ENCODE measurements at places on chromosomes 6 and 20. TPM values are rescaled to one million over a fixed set of nuclear protein-coding genes. Genes with fewer than 3 reads are reported as not detected.

Gene WFDC10B
- not detected for total RNA-seq

Gene SLC35B3
- total RNA-seq = 9.8 TPM

Gene RIMS1
- total RNA-seq = 0.48 TPM

Gene RNF182
- 0.20 TPM for total RNA-seq

Gene BAG2
- total RNA-seq = 0.24 TPM

Gene KCNS1
- 0.40 TPM for total RNA-seq

Gene RAD21L1
- not detected for total RNA-seq

Gene OR2H1
- total RNA-seq = not detected

Gene AGPAT1
- 18.2 TPM for total RNA-seq

Gene TRIM15
- not detected for total RNA-seq

Gene SLCO4A1
- 13.7 TPM for total RNA-seq

Gene SYCP2
- total RNA-seq = 0.60 TPM
